ENCODE measurements at places on chromosomes 4 and X.
A peak's percentile ranks its signal among the peaks of the same experiment; 100 is the strongest.

- no peak for DNase-seq
These were observed 11.3 kb upstream of the PRDM8 start for GRCh38 chr4:80185787-80186548.

- DNase-seq, result no peak
These were observed 52.0 kb downstream of the CHIC1 start for GRCh38 chrX:73615022-73615421.

GRCh38 chr4:120921456-120922380, 808 bp downstream of the PRDM5 start:
- DNase-seq, result no peak

- no peak for DNase-seq
These were observed 55.7 kb downstream of the TIGD2 start for GRCh38 chr4:89166971-89167475.

DNA sequence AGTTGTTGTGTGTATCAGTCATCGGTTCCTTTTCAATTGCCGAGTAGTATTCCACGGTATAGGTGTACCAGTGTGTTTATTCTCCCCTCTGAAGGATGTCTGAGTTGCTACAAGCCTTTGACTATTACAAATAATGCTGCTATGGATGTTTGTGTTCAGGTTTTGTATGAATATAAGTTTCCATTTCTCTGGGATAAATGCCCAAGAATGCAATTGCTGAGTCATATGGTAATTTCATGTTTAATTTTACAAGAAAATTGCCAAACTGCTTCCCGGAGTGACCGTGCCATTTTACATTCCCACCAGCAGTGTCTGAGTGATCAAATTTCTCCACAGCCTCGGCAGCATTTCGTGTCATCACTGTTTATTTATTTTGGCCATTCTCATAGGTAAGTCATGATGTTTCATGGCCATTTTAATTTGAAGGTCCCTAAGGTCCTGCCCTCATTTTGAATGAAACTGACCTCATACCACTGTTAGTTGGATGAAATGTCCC, 73.9 kb downstream of the IRF2 start:
- DNase-seq, result no peak

- peak; percentile 75 for DNase-seq
These were observed 17.3 kb downstream of the NIPAL1 start for GRCh38 chr4:48033825-48034413.
